Omental fat pad (tissue), 4 donors: ENCODE measurements at places on chromosomes 4 and X.
A peak's percentile ranks its signal among the peaks of the same experiment; 100 is the strongest.

GRCh38 chr4:151324752-151325110 is 674 bp downstream of the SH3D19 start:
- DNase-seq: no peak

GRCh38 chr4:2537011-2537830 is 774 bp downstream of the FAM193A start:
- DNase-seq: no peak

DNA sequence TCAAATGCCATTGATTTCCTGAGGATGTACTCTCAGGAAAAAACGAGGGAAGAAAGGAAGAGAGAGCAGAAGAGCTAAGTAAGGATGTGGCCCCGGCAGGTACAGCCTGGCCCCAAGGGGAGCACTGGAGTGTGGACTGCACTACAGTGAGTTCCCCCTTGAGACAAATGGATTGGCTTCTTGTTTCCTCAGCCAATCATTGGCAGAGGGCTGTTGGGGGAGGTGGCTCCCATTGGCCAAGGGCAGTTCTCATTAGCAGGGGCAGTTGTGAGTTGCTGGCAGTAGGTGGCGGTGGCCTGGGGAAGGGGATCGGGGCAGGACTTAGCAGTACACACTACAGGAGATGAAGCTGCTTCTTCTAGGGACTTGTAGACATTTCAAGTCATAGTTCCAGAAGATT is 24.1 kb upstream of the OCIAD2 start:
- no peak for DNase-seq

GRCh38 chrX:153941336-153942252 is 2.8 kb downstream of the RENBP start:
- DNase-seq: no peak

DNA sequence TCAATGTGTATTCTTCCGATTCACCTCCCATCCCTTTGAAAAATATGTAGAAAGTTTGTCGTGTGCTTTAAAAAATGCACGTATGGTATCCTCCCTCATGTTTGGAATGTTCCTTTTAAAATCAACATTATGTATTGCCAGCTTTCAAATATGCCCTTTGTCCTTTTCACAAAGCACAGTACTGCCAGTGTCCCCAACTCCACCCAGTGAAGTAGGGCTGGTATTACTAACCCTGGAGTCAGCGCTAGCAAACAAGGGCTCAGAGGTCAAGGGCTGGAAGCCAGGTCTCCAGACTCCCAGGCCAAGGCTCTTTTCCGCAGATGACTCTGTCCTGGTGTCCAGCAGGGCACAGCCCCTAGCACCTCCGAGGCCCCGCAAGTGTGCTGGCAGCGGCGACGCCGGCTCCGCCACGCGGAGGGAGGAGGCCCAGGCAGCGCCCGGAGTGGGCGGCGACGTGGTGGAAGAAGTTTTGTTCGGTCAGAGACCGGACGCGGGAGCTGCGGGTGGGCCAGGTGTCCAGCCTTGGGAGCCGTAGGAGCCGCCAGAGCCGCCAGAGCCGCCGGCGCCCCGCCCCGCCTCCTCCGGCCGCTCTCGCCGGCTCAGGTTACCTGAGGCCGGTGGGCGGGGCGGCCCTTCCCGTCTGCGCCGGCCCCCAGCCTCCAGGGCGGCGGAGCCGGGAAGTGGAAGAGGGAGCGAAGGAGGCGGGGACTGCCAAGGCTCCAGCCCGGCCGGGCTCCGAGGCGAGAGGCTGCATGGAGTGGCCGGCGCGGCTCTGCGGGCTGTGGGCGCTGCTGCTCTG is at the start of gene IL13RA1:
Gene IL13RA1, plus strand, starts transcription at position 720 of the 799 bp plus-strand sequence. Its CDS starts 33 bp downstream, at position 753.
- peak; percentile 32 for DNase-seq

- no peak for DNase-seq
Measured at GRCh38 chrX:150676221-150676620, 17.0 kb upstream of the MTMR1 start.

DNA sequence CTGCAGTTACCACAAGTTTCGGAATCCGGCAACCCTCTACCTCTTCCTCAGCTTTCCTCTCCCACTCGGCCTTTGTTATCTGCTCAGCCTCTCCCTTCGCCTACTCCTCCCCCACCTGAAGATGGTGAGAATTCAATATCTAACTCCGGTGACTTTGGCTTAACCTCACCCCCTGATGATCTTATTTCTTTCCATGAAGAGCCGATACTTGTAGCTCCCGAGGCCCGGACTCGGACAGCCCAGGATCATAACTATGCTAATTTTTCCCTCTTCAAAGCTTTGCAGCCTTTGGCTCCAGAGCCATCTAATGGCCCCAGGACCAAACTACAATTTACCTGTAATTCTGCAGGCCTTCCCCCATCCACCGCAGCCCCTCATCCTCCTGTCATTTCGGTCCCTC is 32.0 kb upstream of the MGST2 start:
- DNase-seq: no peak

- DNase-seq: no peak
Measured at GRCh38 chr4:38967260-38968095, 64.7 kb downstream of the TMEM156 start.

DNA sequence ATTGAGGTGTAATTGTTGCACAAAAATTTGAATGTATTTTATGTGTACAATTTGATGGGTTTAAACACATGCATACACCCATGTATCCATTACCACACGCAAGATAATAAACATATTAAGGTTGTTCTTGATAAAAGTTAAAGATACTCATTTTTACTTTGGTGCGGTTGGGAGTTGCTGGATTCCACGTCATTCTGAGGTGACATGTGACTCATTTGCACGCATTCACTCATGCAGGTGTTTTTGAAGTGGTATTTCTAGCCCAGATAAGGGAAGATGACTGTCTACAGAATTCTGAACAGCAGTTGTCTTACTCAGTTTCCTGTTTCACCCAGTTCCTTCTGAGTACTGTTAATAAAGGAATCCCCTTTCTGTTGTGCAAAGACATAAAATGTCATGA is 142.0 kb downstream of the RTL3 start:
- no peak for DNase-seq

DNA sequence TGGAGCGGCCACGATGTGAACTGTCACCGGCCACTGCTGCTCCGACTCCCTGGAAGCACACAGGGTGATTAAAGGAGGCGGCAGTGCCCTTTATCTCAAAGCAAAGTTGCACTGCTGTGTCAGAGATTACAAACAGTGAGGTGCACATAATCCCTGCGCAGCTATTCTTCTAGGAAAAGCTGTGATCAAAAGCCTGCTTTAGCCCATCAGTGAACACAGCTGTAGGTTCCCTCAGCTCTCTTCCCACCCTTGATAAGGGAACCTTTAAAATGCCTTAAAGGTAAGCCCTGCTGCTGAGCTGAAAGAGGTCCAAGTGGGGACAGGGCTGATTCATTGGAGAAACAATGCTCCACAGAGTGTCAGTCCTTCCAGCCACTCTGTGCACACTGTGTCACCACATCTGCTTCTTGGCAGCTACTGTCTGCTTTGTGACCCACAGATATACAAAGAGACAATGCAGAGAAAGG is 127.6 kb downstream of the EIF4E start:
- DNase-seq: no peak

GRCh38 chrX:101195442-101196173 is 24.0 kb upstream of the DRP2 start:
- DNase-seq: no peak

DNA sequence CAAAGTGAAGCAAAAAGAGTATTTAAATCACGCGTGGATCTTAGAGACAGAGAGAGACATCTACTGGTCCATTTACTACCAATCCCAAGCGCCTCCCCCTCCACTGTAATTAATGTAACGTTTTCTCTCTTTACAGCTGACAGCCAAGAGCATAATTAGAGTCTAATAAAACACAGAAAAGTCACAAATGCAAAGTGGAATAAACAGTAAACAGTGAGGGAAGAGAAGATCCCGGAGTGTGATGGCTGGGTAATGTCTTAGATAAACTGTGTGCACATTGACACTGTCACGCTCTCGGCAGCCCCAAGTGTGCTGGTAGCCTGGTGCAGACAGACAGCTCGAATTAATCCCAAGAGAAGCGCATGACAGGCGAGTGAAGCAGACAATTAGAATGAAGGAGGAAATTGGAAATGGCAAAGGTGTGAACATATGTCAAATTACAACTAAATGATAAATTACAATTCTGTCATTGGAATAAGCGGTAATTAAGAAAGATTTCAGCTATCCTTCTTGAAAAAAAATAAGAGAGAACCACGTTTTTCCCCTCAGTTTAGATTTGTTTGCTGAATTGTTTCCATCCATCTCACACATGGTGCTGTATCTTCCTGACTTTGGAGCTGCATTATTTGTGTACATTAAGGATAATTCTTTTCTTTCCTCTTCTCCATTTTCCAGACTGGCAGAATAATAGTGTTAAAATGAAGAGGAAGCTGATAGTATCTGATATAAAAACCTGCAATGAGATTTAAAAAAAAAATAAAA is 100.1 kb downstream of the CXXC4 start:
- no peak for DNase-seq

DNA sequence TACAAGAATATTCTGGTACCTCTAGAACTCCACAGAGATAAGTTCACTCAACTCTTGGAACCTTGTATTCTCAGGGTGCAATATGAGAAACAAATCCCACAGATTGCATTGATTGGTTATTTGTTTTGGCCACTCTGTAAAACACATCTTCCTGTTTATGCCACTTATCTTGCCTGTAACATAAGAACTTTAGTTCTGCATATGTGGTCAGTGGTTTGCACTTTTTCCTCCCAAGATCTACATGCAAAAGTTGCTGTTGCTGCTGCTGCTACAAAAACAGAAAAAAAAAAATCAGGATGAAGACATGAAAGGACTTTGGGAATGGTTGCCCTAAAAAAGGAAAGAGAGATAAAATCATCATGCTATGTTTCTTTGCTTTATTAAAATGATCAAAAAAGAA is 9.6 kb downstream of the ODAPH start:
- no peak for DNase-seq

DNA sequence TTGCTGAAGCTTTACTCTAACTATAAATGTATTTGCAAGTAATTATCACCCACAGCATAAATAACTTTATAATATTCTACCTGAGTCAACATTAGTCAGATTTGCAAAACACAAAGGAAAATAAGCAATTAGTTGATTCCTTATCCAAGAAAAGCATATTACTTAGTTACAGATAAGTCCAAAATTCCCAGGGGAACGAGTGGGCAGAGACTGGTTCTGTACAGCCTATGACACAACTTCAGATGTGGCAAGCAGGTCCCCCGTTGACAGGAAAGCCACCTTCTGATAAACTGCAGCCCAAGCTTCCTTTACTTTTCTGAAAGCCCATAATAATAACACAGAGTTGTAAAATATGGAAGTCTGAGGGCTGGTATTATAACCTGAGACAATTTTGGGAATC is 62.4 kb upstream of the NDP start:
- DNase-seq: no peak

DNA sequence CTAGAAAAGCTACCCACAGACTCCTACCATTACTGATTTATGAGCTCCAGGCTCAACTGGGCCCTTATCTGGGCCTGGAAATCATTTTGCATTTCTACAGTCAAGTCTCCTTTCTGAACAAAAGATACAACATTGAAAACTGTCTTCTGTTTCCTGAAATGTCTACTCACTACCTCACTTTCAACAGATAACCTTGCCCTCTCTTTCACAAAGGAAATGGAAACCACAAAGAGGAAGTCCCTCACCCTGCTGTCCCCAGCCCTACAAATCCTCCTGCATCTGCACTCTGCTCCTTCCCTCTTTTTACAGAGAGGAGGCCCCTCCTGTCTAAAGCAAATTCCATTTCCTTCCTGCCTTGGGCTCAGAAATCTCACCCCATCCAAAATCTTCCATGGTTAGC is 24.8 kb upstream of the CYBB start:
- no peak for DNase-seq

DNA sequence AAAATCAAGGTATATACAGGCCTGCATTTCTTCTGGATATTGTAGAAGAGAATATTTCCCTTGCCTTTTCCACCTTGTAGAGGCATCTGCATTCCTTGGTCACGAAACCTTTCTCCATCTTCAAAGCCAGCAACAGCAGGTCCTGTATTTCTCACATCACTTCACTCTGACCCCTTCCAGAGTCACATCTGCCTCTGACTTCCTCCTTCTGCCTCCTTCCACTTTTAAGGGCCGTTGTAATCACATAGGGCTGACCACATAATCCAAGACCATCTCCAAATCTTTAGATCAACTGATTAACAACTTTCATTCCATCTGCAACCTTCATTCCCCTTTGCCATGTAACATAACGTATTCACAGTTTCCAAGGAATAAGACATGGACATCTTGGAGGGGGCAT is 38.3 kb upstream of the NDP start:
- DNase-seq: no peak

- no peak for DNase-seq
Measured at GRCh38 chr4:140286456-140286855, 87.0 kb upstream of the SCOC start.

- DNase-seq: no peak
Measured at GRCh38 chrX:16075087-16075486, 48.3 kb upstream of the GRPR start.

- DNase-seq: no peak
Measured at GRCh38 chrX:19758539-19758938, 128.9 kb downstream of the SH3KBP1 start.

- no peak for DNase-seq
Measured at GRCh38 chr4:38157592-38157991, 197.4 kb downstream of the PTTG2 start.

DNA sequence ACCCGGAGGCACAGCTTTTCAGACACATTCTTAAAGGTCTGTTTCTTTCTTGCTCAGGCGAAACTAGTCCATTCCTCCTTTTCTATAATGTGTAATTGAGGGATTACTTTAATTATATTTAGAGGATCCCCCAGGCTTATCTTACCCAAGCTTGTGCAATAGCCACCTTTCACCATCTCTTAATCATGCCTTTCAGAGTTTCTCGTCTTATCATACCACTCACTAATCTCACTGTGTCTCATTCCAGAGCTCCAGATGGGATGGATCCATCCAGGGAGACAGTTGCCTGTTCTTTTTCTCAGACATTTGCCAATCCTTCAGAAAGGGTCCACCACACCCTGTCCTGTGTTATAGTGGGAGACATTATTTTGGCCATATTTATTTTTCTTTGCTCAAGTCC is 12.5 kb downstream of the SPARCL1 start:
- DNase-seq: no peak

GRCh38 chr4:152935143-152935542 is 980 bp upstream of the FHDC1 start:
- DNase-seq: no peak

DNA sequence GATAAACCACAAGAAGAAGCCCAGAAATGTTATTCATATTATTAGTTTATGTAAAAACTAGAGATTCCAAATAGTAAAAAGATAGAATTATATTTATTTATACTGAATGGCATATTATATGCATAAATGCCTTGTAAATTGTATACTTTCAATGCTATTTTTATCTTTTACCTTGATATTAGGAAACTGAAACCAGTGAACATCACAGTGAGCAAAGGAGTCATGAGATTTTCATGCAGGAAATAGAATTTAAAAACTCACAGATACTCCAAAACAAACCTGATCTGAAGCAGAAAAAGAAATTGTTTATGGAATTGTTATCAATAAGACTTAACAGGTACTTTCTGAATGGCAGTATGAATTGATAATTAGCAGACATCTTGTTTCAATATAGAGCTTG is 207.3 kb upstream of the CENPE start:
- no peak for DNase-seq

GRCh38 chrX:1248331-1249061 is 20.1 kb upstream of the CSF2RA start:
- DNase-seq: no peak

GRCh38 chrX:25872786-25873185 is 265.4 kb upstream of the MAGEB18 start:
- no peak for DNase-seq

GRCh38 chr4:184259081-184259480 is 41.4 kb upstream of the ENPP6 start:
- DNase-seq: no peak
